ENCODE measurements at places on chromosomes 3 and 15.

DNA sequence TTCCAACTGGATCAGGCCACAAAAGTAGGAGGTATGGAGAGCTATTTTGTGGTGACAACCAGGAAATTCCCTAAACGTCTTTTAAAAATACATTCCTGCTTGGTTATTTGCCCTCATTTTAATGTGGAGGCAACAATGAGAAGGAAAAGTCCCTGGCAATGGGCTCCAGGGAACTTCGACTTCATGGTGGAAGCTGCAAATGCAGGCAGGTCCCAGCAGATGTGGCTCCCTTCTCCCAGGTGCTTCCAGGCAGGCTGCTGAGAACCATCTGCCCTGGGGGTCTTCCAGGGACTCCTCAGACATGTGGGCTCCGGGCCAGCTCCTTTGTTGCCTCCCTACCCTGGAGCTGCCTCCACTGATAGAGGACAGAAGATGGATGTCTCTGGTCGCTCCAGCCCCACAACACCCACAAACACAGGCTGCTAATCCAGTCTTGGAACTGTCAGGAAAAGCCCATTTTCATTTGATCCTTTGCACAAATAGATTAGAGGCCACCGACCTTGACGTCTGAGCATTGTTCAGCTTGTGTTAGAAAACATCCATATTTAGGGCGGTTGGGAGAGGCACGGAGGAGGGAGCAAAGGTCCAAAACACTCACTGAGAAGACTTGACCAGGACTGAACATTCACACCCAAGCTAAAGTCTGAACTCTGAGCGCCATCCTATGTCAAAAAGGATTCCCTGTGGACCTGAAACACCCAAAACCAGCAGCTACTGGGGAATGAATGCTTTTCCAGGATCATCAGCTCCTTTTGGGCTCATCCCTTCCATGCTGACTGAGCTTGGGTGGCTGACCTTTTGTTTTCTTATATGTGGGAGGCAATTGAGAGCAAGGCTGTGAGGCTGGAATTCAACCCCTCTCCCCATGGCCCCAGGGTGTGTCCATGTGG, 30.2 kb upstream of the SLCO2A1 start:
- DNase-seq: no peak

DNA sequence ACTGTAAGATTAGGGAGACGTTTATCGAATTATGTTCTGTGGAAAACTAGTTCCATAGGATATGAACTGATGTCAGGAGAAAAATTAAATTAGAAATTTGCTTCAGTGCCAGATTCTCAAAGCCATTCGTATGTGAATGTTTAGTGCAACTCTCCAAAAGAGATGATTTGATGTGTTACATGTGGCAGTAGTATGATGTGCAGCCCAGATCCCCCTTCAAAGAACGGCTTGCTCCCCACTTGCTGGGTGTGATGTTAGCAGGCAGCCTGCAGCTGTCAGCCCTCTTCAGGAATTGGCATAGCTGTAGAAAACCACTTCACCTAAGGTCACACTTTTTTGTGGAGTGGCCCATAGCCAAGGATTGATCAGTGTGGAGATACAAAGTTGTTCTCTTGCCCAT, 127.0 kb upstream of the CCDC54 start:
- DNase-seq: no peak

DNA sequence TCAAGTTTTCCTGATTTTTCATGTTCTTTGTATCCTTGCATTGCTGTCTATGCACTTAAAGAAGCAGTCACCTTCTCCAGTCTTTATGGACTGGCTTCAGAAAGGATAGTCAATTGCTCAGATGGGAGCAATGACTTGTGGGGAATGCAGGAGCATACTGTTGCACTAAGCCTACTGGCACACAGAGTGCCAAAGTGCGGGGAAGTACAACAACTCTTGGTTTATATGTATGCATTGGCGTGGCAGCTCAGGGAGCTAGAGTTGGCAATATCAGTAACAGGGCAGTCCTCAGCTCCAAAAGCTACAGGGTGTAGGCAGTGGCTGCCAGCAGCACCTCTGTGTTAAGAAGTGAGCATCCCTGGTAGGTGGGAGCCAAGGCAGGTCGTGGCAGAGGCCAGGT, 141.1 kb downstream of the SCAPER start:
- DNase-seq: no peak

DNA sequence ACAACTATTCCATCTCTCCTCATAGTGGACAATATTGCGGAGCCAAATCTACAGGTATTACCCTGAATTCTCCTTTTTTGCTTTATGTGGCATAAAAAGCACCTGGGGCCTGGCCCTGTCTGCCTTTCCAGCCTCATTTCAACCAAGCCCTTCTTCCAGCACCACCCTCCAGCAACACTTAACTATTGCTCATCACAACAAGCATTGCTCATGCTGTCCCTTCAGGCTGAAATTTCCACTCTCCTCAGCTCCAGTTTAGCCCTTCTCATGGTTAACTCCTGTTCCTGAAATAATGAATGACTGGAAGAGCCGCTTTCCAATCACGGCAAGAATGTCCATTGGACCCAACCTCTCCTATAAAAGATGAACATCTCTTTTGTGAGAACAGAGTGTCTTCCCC, 107.4 kb downstream of the P2RY1 start:
- DNase-seq: no peak

- no peak for DNase-seq
Observed at GRCh38 chr15:74392451-74392830, 25.0 kb upstream of the CYP11A1 start.

- no peak for DNase-seq
Observed at GRCh38 chr3:107753976-107754375, 231.2 kb downstream of the BBX start.

DNA sequence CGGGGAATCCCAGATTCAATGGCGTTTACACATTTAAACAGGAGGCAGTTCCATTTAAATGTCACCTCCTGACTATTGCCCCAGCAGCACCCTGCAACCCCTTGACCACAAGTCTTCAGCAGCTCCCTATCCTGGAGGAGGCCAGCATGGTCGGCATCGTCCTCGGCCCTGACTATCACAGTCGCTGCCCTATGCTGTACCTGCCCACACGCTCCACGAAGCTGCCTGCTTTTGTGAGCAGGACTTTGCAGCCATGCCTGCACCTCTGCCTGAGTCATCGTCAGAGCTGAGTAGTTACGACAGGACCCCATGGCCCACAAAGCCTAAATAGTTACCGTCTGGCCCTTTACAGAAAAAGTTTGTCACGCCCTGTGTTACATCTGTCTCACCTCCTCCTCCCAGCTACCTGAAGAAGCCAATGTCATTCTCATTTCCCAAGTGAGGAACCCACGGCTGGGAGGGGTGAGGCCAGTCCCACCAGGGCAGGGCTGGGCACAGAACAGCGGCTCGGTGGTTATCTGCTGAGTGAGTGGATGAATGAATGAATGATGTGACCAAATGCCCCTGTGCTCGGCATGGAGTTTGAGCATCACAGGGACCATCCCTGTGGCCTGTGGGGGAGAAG, 47.8 kb upstream of the IQSEC1 start:
- no peak for DNase-seq

DNA sequence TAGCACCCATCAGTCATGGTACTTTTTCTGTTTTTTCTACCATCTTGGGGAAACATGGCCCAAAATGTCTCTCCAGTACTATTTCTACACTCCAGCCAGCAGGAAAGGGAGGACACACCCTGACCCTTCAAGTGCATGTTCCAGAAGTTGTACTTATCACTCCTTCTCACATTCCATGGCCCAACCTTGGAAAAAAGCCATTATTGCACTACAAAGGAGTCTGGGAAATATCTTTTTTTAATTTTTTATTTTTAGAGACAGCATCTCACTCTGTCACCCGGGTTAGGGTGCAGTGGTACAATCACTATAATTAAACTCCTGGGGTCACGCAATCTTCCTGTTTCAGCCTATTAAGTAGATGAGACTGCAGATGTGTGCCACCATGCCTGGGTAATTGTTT, 100.0 kb upstream of the PPP2R3A start:
- no peak for DNase-seq

- no peak for DNase-seq
Observed at GRCh38 chr3:73086071-73086494, 24.6 kb downstream of the EBLN2 start.

DNA sequence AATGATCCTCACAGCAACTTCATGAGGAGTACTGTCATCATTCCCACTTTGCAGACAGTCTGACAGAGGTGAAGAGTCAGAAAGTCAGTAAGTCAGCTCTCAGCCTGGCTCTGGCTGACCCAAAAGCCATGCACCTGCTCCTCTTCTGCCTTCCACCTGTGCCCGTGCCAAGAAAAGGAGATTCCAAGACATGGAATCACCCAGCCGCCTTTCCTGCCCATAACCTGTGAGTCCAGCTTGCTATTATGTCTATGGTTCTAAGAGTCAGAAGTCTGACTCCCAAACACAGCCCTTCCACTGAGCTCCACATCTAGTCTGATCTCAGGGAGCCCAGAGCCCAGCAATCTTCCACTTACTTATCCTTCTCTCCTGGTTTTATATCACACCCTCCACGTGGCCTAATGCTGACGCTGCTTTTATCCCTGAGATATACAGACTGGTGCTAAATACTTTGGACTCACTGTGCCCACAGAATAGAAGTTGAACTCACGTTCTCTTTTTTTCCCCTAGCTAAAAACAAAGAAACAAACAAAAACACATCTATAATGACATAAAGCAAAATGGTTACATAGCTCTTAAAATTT, 66.0 kb downstream of the PLD1 start:
- no peak for DNase-seq

DNA sequence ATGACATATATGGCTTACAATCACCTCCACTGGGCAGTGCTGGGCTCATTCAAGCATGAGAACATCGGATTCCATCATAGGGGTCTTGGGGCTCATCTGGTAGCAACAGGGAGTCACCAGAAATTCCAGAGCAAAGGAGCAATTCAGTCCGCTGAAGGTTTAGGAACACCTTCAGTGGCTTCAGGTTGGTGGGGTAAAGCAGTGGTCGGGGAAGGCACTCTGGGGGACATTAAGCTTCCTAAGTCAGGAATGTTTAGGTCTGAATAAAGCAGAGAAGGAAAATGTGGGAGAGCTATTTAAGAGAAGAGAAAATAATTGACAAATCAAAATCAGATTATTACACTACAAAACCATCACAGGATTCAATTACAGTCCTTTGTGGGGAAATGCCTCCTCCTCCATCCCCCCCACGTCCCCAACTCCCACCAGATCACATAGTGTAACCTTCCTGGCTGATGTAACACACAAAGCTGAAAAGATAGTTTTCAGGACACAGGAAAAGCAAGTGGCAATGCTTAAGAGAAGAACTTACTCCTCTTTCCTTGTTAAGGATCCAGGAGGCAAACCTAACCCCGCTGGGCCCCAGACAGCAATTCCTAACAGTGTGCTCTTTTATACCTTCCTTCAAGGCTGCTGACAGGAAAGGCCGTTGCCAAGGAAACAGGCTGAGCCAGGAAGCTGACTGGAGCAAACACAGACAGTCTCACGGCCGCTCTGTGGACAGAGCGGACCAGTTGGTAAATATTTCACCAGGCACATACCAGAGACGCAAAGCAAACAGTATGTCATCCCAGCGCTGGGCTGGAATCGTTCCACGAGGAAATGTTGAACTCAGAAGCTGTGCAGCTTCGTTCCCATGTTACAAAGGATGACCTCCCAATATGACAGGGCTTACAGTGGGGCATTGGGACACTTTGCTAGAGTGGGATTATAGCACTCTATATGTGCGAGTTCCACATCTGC, 57.5 kb upstream of the LMCD1 start:
- no peak for DNase-seq

GRCh38 chr3:58621086-58621830, 44.1 kb upstream of the FAM107A start:
- no peak for DNase-seq

DNA sequence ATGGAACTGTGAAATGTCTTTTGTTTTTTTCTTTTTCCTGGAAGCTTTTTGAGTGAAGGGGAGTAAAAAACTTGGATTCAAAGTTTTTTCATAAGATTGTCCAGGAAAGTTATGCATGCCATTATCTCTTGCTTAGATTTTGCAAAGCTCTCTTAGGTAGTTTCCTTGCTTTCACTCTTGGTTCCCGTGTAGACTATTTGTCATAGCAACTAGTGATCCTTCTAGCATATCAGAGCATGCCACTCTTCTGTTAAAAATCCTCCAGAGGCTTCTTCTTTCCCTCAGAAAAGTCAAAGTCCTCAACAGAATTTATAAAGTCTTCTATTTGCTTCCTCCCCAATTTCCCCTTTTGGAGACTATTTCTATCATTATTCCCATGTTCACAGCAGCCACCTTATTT, 21.1 kb downstream of the GTF2E1 start:
- no peak for DNase-seq

GRCh38 chr3:112745567-112746248, 101.0 kb downstream of the CD200R1L start:
- DNase-seq: no peak

DNA sequence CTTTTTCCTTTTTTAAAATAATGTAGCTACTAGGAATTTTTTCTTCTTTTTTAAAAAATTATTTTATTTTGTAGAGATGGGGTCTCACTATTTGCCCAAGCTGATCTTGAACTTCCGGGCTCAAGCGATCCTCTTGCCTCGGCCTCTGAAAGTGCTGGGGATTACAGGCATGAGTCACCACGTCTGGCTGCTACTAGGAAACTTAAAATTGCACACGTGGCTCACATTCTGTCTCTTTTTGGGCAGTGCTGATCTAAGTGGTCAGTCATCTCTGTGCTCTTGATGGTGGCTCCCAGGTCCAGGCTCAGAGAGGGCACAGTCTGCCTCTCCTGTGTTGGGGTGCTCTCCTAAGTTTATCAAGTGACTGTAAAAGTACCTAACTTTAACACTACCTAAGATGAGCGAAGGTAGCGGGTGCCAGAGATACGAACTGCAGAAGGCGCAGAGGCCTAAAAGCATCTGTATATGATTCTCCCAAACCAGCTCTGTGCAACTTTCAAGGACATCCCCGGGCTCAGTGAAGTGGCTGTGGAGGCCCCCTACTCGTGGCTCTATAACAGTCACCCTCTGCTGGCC, 52.9 kb upstream of the SEC13 start:
- DNase-seq: no peak

- DNase-seq: no peak
Observed at GRCh38 chr3:148600902-148601765, 96.6 kb upstream of the AGTR1 start.

GRCh38 chr3:126746395-126747177, 42.5 kb downstream of the CHCHD6 start:
- DNase-seq: no peak

DNA sequence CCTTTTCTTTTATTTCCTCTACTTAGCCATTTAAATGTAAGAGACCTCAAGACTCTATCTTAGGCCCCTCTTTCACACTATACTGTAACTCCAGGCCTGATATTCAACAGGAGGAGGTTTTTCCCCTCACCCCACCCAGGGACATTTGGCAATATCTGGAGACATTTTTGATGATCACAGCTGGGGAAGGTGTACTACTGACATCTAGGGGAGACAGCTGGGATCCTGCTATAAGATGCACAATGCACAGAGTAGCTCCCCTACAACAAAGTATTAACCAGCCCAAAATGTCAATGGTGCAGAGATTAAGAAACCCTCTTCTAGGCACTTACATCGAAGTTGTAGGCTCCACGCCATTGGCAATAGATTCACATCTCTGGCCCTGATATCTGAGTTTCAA, 517.5 kb upstream of the UBE2E2 start:
- no peak for DNase-seq

GRCh38 chr15:26883466-26883865, 16.6 kb downstream of the GABRA5 start:
- DNase-seq: no peak

- DNase-seq: no peak
Observed at GRCh38 chr15:78361771-78362506, 21.8 kb downstream of the CRABP1 start.

GRCh38 chr3:108159865-108160264, 62.4 kb downstream of the IFT57 start:
- DNase-seq: no peak

- no peak for DNase-seq
Observed at GRCh38 chr3:24160424-24161095, 215.5 kb downstream of the NR1D2 start.

Data from activated CD8-positive, alpha-beta memory T cell treated with anti-CD3 and anti-CD28 coated beads for 48 hours (primary cell).